A673 (cell line): ENCODE measurements at places on chromosomes 7 and 10.

GRCh38 chr10:110115784-110116520 lies 91.5 kb upstream of the MXI1 start:
- no peak for DNase-seq
- no peaks in the 10 kb centered on the region for H3K4me1 ChIP-seq
- H3K27me3 ChIP-seq: no peaks in the 10 kb centered on the region
- H3K36me3 ChIP-seq: peaks cover 26% of the 10 kb centered on the region
- no peak overlapping the region for H3K4me3 ChIP-seq
- H3K27ac ChIP-seq: no peak overlapping the region

- no peak overlapping the region for H3K27ac ChIP-seq
- H3K27me3 ChIP-seq: peaks cover 60% of the 10 kb centered on the region
- H3K36me3 ChIP-seq: no peaks in the 10 kb centered on the region
- no peaks in the 10 kb centered on the region for H3K4me1 ChIP-seq
- DNase-seq: no peak
- H3K4me3 ChIP-seq: peak overlapping the region; percentile 25
Measured at GRCh38 chr10:46555713-46556514, 544 bp downstream of the GPRIN2 start.

- no peaks in the 10 kb centered on the region for H3K36me3 ChIP-seq
- no peak for DNase-seq
- no peak overlapping the region for H3K4me3 ChIP-seq
- H3K27me3 ChIP-seq: no peaks in the 10 kb centered on the region
Measured at GRCh38 chr7:42164881-42165428, 72.1 kb downstream of the GLI3 start.

DNA sequence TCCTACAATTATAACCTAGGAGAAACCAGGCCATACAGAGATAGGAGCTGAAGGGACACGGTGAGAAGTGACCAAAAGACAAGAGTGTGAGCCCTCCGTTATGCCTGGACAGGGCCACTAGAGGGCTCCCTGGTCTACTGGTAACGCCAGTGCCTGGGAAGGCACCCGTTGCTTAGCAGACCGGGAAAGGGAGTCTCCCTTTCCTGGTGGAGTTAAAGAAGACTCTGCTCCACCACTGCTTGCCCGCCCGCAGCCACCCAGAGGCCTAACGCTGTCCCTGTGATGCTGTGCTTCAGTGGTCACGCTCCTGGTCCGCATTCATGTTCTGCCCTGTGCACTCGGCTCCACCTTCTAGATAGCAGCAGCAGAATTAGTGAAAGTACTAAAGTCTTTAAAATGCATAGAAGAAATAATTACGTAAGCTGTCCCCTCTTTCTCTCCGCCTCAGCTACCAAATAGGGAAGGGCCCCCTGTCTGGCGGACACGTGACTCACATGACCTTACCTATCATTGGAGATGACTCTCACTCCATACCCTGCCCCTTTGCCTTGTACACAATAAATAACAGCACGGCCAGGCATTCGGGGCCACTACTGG lies 34.8 kb downstream of the GRID2IP start:
- peak; percentile 89 for DNase-seq
- H3K4me1 ChIP-seq: no peaks in the 10 kb centered on the region
- no peaks in the 10 kb centered on the region for H3K27me3 ChIP-seq

DNA sequence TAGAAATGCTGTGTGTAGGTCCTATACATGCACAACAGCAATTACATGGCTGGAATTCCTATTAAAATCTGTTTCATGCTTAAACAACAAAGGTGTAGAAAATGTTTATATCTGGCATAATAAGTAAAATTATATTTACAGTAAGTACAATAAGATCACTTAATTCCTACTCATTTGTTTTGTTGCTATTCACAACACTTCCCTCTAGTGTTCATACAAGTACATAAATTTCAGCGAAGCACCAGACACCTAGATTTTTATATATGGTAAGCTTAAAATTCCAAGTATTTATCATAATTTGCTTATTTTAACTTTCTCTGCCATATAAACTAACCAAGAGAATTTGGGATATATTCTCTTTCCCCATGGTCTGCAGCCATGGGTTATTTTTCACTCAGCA lies 51.8 kb upstream of the ANK3 start:
- H3K27ac ChIP-seq: no peak overlapping the region
- DNase-seq: no peak
- H3K4me1 ChIP-seq: peaks cover 14% of the 10 kb centered on the region

GRCh38 chr7:101357433-101357832 lies 5.2 kb upstream of the COL26A1 start:
- H3K36me3 ChIP-seq: no peaks in the 10 kb centered on the region
- H3K4me3 ChIP-seq: no peak overlapping the region
- DNase-seq: no peak
- H3K27me3 ChIP-seq: peaks cover 11% of the 10 kb centered on the region
- H3K27ac ChIP-seq: no peak overlapping the region

GRCh38 chr10:32954080-32954479 lies 4.0 kb downstream of the ITGB1 start:
- no peak overlapping the region for H3K4me3 ChIP-seq
- no peak overlapping the region for H3K27ac ChIP-seq
- H3K27me3 ChIP-seq: no peaks in the 10 kb centered on the region
- H3K4me1 ChIP-seq: peaks cover 60% of the 10 kb centered on the region
- H3K36me3 ChIP-seq: no peaks in the 10 kb centered on the region

GRCh38 chr10:12927896-12928295 lies 73.6 kb downstream of the CCDC3 start:
- no peaks in the 10 kb centered on the region for H3K27me3 ChIP-seq
- no peak overlapping the region for H3K4me3 ChIP-seq
- H3K4me1 ChIP-seq: no peaks in the 10 kb centered on the region
- no peak overlapping the region for H3K27ac ChIP-seq
- H3K36me3 ChIP-seq: no peaks in the 10 kb centered on the region
- no peak for DNase-seq

DNA sequence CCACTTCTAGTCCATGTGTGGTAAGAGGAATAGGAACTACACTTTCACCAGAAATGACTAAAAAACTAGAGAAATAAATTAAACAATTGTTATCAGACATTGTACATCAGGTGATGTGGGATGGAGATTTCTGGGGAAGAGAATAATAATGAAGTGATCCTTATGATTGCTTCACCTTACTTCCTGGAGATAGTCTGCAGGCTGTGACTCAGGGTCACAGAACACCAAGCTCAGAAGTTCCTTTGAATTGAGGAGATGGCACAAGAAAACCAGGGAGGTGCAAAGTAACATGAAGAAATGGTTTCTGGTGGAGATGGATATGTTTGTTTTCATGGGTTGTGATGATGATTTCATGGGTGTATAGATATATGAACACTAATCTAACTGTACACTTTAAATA lies 44.5 kb downstream of the ZWINT start:
- no peaks in the 10 kb centered on the region for H3K4me1 ChIP-seq
- no peak overlapping the region for H3K27ac ChIP-seq
- no peaks in the 10 kb centered on the region for H3K36me3 ChIP-seq
- H3K27me3 ChIP-seq: no peaks in the 10 kb centered on the region

DNA sequence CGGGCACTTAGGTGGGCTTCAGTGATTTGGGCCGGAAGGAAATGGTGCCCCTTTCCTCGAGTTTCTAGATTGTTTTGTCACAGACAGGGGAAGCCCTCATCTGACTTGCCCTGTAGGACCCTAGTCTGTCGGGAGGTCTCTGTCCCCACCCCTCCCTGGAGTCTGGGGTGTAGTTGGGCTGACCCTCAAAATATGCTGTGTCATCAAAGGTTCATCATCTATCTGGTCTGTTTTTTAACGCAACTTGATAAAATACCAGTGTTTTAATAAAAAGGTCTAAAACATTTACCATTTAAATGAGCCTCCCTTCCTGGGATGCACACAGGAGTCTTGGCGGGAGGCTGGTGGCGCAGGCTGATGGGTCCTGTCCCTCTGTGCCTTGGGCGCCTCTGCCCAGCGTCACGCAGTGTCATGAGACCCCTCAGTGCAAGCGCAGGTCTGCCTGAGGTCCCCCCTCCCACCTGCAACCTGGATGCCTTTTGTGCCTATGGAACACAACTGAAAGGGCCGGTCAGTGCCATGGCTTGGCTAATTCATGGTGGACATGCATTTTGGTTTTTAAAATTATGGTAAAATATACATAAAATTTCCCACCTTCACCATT lies 146.4 kb downstream of the MGMT start:
- DNase-seq: no peak
- no peak overlapping the region for H3K27ac ChIP-seq
- H3K27me3 ChIP-seq: no peaks in the 10 kb centered on the region

GRCh38 chr10:20084451-20084850 lies 268.2 kb downstream of the PLXDC2 start:
- no peaks in the 10 kb centered on the region for H3K36me3 ChIP-seq
- H3K4me1 ChIP-seq: no peaks in the 10 kb centered on the region
- no peaks in the 10 kb centered on the region for H3K27me3 ChIP-seq
- no peak for DNase-seq
- no peak overlapping the region for H3K4me3 ChIP-seq

DNA sequence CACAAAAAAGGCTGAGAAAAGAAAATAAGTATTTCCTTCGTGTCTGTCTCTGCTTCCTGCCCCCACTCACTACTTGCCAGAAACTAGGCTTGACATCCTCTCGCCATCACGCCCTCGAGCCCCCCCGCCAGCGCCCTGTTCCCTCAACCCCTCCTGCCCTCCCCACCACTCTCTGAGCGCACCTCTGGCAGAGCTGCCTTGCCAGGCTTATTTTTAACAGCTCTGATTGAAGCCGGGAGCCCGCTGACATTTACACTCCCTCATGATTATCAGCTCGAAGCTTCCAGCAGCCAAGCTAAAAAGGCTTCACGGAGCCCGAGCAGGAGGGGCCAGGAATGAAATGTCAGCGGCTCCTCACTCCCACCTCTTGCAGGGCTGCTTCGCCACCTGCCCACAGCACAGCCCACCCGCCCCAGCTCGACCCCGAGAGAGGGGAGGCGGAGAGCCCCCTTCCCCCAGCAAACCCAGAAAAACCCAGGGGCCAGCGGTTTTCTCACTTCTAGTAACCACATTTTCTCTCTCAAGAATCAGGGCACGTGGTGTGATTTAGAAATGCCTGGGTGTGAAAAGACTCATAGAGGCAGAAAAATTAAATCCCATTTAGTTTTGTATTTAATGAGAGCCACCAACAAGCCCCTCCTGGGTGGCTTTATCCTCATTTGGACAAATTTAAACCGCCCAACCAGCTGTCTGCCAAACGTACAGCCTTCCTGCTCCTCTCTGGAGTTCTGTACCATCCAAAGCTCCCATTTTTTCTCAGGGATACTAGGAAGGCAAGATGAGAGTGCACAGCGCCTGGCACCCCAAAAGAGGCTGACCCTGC lies 89.3 kb downstream of the SLIT1 start:
- no peaks in the 10 kb centered on the region for H3K36me3 ChIP-seq
- H3K4me3 ChIP-seq: no peak overlapping the region
- H3K27me3 ChIP-seq: peaks cover 23% of the 10 kb centered on the region
- H3K27ac ChIP-seq: no peak overlapping the region
- H3K4me1 ChIP-seq: peaks cover 4% of the 10 kb centered on the region

DNA sequence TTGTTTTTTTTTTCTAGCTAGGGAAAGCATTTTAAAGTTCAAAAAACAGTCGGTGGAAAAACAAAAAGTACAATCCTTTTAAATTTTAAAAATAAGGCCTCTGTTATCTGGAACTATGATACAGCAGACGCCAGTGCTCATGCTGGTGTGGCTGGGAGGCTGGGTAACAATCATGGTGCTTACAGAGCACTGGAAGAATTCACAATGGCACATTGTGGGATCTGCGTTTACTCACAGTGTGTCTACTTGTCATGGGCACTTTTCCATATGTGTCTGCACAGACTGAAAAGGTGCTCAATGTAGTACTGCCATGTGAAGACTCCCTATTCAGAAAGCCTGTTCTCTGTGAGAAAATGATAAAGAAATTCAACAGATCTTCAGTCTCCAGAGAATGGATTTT lies 278.2 kb upstream of the IMMP2L start:
- H3K27ac ChIP-seq: no peak overlapping the region
- peaks cover 5% of the 10 kb centered on the region for H3K36me3 ChIP-seq
- H3K4me1 ChIP-seq: peaks cover 3% of the 10 kb centered on the region
- no peak overlapping the region for H3K4me3 ChIP-seq

GRCh38 chr10:71443676-71444075 lies 47.0 kb downstream of the CDH23 start:
- no peaks in the 10 kb centered on the region for H3K4me1 ChIP-seq
- no peaks in the 10 kb centered on the region for H3K27me3 ChIP-seq
- H3K36me3 ChIP-seq: no peaks in the 10 kb centered on the region
- no peak overlapping the region for H3K4me3 ChIP-seq
- no peak for DNase-seq

- H3K4me3 ChIP-seq: no peak overlapping the region
- DNase-seq: no peak
- no peak overlapping the region for H3K27ac ChIP-seq
- H3K27me3 ChIP-seq: peaks cover 16% of the 10 kb centered on the region
- H3K36me3 ChIP-seq: no peaks in the 10 kb centered on the region
- H3K4me1 ChIP-seq: peaks cover 3% of the 10 kb centered on the region
Measured at GRCh38 chr10:125533866-125534265, 149.1 kb downstream of the TEX36 start.

DNA sequence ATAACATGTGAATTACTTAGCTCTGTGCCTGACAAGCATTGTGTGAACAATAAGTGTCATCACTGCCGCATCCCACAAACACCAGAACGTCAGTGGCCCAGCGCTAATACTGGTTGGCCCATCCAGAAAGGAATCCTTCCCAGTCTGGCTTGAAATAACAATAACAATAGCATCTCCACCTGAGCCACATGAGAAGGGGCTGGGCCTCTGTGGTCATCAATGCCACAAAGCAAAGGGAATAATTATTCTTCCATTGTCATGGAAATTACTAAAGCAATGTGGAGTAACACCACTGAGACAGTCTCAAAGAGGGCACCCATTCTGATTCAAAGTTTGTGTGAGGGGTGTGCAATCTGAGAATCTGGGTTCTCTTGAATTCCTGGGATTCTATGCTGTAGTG lies 105.7 kb upstream of the INHBA start:
- no peaks in the 10 kb centered on the region for H3K4me1 ChIP-seq
- no peaks in the 10 kb centered on the region for H3K36me3 ChIP-seq
- H3K27ac ChIP-seq: no peak overlapping the region
- no peak overlapping the region for H3K4me3 ChIP-seq

DNA sequence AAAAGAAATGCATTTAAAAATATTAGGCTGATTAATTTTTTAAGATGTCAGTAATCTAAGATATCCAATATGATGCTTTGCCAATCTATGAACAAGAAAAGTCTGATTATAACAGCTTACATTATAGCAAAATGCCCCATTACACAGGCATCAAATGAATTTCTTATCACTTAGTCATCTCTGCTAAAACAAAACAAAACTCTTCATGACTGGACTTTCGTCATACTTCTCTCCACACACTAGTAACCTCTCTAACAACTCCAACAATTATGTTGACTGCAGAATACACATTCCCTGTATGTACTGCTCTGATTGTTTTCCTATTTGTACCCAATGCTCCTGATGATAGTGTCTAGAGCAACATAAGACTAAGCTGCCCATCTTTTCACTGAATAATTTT lies 3.8 kb upstream of the MKI67 start:
- no peaks in the 10 kb centered on the region for H3K4me1 ChIP-seq
- no peak overlapping the region for H3K4me3 ChIP-seq
- H3K36me3 ChIP-seq: peaks cover 3% of the 10 kb centered on the region
- DNase-seq: no peak
- no peak overlapping the region for H3K27ac ChIP-seq
- H3K27me3 ChIP-seq: no peaks in the 10 kb centered on the region
